ENCODE measurements at places on chromosomes 13 and 19.

GRCh38 chr13:42524487-42525034 lies 49.4 kb upstream of the TNFSF11 start:
- DNase-seq, result no peak

- no peak for DNase-seq
Observed at GRCh38 chr19:3176715-3177501, 1.7 kb upstream of the S1PR4 start.

GRCh38 chr19:40813182-40813581 lies 14.2 kb downstream of the EGLN2 start:
- no peak for DNase-seq

DNA sequence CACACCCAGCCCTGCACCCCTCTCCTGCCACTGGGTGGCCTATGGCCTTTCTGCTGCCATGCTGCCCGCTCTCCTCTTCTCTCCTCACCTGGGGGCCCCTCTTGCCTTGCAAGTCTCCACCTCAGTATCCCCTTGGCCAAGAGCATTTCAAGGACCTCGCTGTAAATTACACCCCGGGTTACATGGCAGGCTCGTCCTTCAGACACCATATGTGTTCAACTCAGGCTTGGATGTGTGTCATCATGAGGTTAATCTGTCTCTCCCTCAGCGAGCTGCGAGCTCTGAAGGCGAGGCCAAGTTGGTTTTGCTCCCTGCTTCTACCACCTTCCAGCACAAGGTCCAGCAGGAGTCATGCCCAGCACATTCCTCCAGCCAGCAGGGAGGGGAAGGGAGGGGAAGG lies 74.8 kb upstream of the TM9SF2 start:
- DNase-seq, result no peak

DNA sequence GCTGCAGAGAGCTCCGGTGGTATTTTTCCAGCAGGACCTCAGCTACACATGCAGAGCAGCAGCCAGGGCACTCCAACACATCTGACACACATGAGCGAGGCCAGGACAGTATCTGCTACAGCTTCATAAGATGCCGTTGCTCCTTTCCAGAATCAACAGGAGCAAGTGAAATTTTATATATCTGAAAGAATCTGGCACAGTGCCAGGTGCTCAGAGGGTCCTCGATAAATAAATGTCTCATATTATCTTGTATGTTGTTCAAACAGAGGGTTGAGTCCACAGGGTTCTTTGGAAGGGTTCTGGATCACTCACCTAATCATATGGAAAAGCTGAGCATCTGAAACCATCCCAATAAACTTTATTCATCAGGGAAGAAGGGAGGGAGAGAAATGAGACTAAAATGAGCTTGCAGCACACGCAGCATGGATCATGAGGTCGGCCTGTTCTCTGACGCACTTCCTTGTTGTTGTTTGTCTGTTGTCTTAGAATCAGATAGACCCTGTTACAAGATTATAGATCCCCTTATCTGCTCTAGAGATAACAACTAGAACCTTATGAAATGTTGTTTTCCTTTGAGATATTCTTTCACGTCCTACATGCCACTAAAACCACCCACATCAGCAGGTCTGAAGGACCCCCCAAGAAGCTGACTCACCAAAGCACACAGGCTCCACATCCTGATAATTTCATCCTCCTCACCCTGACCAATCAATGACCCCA lies 3.2 kb upstream of the METTL21C start:
- DNase-seq, result no peak

DNA sequence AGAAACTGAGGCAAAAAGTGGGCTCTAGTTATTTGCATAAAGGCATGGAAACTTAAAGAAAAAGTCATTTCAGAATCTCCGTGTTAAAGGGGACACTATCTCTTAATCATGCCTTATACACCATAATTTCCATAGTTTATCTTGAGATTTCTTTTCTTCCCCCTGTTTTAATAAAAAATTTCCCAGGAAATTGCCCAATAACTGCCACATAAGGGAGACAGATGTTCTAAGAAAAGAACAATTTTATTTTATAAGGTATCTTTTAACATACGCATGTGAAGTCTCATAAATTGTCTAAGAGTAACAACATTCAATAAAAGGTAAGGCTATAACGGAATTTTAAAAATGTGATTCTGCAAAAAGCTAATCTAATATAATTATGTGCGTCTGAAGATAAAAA lies 371.3 kb downstream of the IRS2 start:
- DNase-seq, result no peak

GRCh38 chr13:24192811-24193162 lies 32.3 kb downstream of the SPATA13 start:
- no peak for DNase-seq

DNA sequence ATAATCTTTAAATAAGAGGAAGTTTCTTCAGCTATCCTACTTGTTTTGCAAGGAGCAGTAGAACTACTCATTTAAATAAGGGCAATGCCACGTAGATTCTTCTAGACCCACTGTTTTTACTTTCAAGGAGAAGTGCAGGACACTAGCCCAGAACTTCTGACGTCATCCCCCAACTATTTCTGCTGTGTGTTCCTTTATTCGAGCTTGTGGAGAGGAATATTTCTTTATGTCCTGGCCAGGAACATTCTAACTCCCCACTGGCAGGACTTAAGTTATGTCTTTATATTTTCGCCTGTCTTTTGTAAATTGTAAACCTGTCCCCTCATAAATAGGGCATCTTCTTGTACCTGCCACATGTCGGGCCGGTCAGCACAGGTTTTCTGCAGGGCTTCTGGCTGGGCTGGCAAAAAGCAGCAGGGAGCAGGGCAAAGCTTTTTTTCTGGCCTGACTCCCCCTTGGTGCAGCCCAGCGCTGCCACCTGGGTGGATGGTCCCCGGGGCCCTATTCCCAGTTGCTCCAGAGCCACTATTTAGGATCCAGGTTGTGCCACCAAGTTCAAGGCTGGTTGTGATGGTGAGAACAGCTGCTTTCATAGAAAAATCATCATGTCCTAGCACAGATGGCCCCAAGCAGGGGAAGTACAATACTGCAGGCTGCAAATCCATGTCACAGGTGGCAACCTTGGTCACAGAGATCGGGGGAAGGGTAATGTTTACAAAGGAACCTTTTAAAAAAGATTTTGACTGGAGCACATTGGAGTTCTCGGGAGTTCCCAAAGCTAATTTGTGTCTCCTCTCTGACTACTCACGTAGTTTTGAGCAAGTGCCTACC lies 1.8 kb downstream of the MBNL2 start:
- peak; percentile 24 for DNase-seq

GRCh38 chr19:1110809-1111640 lies 7.2 kb downstream of the GPX4 start:
- no peak for DNase-seq

DNA sequence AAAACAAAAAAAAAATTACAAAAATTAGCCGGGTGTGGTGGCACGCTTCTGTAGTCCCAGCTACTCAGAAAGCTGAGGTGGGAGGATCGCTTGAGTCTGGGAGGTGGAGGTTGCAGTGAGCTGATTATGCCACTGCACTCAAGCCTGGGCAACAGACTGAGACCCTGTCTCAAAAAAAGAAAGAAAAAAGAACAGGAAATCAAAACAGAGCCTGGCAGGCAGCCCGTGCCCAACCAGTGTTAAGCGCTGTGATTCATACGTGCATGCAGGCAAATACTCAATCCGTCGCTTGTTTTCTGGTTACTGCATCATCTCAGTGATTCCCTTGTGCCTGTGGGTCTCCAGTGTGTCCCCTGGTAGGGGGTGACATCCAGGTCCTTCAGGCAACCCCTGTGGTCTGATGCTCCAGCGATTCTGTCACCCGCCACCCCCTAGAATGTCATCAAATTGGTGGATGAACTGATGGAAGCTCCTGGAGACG lies 18.1 kb downstream of the DDX39A start:
- no peak for DNase-seq

- no peak for DNase-seq
Observed at GRCh38 chr19:38294090-38294489, 10.0 kb upstream of the C19orf33 start.

GRCh38 chr19:48608798-48609263 lies 2.3 kb downstream of the SPACA4 start:
- DNase-seq, result peak; percentile 62

Measured in NCI-H1694 (cell line).